ENCODE measurements at places on chromosomes 11 and 22. TPM values are rescaled to one million over a fixed set of nuclear protein-coding genes. Genes with fewer than 3 reads are reported as not detected.

The GALNT18 gene
- not detected for total RNA-seq

The OR2AG2 gene
- total RNA-seq: not detected

The ST3GAL4 gene
- total RNA-seq: 1.9 TPM

The FLRT1 gene
- total RNA-seq: not detected

The CASP5 gene
- 0.29 TPM for total RNA-seq

DNA sequence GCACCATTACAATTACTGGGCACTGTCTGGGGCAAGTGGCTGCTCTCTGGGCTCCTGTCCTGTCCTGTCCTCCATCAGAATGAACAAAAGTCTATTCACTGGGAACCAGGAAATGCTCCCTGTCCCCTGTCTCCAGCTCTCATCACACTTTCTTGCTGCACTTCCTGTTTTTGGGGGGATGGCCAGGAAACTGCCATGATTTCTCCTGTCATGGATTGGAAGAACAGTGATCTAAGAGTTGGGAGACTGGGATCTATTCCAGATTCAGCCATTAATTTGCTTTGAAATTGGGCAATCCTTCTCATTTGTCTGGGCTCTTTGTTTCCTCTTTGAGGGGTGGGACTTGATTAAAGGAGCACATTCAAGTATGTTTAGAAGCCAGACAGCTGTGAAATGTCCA is 61.4 kb upstream of the KIRREL3 start:
- no peak for DNase-seq
- no peaks in the 10 kb centered on the region for H3K36me3 ChIP-seq
- H3K4me1 ChIP-seq: no peaks in the 10 kb centered on the region
- H3K27me3 ChIP-seq: no peaks in the 10 kb centered on the region
- no peak overlapping the region for H3K27ac ChIP-seq

DNA sequence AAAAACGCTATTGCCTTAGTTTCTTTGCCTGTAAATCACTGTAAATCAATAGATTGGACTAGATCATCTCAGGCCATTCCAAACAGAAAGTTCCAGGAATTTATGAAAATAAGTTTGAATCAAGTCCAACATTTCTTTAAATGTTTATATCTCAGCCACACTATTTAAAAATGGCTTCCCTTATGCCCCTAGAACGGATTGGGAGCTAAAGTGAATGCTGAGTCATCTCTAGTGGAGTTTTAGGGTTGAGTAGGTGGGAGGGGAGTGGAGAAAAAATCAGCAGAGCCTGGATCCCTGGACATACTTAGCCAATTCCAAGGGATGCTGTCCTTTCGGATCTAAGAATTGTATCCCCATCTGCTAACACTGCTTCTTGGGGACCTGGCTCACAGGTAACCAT is 48.6 kb downstream of the EHF start:
- no peak overlapping the region for H3K27ac ChIP-seq
- no peaks in the 10 kb centered on the region for H3K27me3 ChIP-seq
- no peak for DNase-seq
- H3K36me3 ChIP-seq: no peaks in the 10 kb centered on the region

DNA sequence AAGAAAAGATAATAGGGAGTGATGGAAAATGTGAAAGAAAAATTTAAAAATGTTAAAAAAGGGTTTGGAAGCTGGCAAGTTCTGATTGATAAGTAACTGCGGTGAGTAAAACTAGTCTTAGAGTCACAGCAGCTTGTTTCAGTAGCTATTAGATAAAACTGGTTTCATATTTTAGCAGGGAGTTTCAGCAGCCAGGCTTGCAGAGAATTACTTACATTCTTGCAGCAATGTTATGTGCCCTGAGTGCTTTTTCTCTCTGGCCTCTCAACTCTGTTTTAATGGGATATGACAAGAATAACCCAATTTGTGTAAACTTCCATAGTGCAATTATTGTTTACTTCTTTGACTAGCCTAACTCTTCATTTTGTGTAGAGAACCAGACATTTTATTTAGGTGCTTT is 33.6 kb downstream of the PPME1 start:
- H3K4me3 ChIP-seq: no peak overlapping the region
- H3K27ac ChIP-seq: no peak overlapping the region
- no peak for DNase-seq
- peaks cover 2% of the 10 kb centered on the region for H3K36me3 ChIP-seq
- no peaks in the 10 kb centered on the region for H3K27me3 ChIP-seq

GRCh38 chr11:109527496-109527895 is 105.5 kb downstream of the C11orf87 start:
- H3K27me3 ChIP-seq: no peaks in the 10 kb centered on the region
- H3K36me3 ChIP-seq: no peaks in the 10 kb centered on the region
- H3K4me1 ChIP-seq: no peaks in the 10 kb centered on the region
- H3K4me3 ChIP-seq: no peak overlapping the region
- no peak for DNase-seq

DNA sequence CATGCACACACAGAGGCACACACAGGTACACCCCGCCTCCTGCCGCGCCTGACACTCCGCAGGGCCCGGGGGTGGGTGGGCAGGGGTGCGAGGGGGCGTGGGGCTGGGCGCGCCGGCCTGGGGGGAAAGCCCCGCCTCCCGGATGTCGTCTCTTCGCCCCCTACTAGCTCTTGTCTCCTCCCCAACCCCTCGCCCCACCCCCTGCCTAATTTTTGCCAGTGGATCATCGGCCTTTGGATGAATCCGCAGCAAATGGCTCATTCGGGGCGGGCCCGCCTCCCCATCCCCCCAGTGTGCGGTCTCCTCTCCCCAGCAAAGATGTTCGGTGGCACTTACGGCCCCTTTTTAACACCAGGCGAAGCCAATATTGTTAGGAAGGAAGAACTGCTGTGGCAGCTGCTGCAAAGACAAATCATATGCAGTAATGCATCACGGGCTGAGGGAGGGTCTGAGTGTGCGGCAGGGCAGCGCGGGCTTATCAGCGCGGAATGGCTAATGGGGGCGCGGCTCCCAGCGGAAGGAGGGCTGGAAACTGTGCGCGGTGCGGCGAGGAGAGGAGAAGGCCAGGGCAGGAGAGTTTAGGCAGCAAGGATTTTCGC is 13.4 kb upstream of the NECTIN1 start:
- H3K36me3 ChIP-seq: no peaks in the 10 kb centered on the region
- DNase-seq: peak; percentile 38
- H3K4me3 ChIP-seq: peak overlapping the region; percentile 41
- H3K27me3 ChIP-seq: no peaks in the 10 kb centered on the region

DNA sequence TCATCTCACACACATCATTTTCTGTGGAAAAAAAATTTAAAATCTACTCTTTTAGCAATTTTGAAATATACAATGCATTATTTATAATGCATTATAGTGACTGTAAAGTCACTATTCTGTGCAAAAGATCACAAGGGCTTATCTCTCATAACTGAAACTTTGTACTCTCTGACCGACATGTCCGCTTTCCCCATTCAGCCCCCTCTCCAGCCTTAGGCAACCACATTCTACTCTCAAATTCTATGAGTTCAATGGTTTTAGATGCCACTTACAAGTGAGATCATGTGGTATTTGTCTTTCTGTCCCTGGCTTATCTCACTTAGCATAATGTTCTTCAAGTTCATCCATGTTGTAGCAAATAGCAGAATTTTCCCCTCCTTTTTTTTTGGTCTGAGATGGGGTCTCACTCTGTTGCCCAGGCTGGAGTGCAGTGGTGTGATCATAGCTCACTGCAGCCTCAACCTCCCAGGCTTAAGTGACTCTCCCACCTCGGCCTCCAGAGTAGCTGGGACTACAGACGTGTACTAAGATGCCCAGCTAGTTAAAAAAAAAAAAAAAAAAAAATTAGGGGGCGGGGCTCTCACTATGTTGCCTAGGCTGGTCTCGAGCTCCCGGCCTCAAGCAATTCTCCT is 44.5 kb downstream of the SYN3 start:
- no peak overlapping the region for H3K4me3 ChIP-seq
- no peaks in the 10 kb centered on the region for H3K27me3 ChIP-seq
- no peaks in the 10 kb centered on the region for H3K4me1 ChIP-seq
- DNase-seq: no peak
- no peak overlapping the region for H3K27ac ChIP-seq

DNA sequence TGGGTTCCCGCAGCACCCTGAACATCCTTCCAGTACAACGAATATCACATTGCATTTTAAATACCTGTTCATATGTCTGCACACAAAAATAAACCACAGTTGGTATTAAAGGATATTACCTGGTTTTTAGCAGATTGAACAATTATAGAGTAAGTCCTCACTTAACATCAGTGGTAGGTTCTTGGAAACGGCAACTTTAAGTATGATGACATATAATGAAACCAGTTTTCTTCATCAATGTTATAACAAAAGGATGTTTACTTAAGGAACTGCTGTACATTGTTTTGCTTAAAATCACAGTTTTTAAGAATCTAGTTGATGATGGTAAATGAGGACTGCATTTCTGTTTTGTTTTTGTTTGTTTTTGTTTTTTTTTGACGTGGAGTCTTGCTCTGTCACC is 28.0 kb downstream of the TRIM66 start:
- H3K27me3 ChIP-seq: no peaks in the 10 kb centered on the region
- no peak overlapping the region for H3K4me3 ChIP-seq
- no peak for DNase-seq
- H3K36me3 ChIP-seq: no peaks in the 10 kb centered on the region
- H3K4me1 ChIP-seq: no peaks in the 10 kb centered on the region

GRCh38 chr11:64619196-64619595 is 28.2 kb downstream of the SLC22A12 start:
- no peaks in the 10 kb centered on the region for H3K27me3 ChIP-seq
- H3K4me3 ChIP-seq: no peak overlapping the region
- no peak overlapping the region for H3K27ac ChIP-seq

All from B cell (primary cell).